ENCODE measurements at places on chromosomes 2 and 18.

DNA sequence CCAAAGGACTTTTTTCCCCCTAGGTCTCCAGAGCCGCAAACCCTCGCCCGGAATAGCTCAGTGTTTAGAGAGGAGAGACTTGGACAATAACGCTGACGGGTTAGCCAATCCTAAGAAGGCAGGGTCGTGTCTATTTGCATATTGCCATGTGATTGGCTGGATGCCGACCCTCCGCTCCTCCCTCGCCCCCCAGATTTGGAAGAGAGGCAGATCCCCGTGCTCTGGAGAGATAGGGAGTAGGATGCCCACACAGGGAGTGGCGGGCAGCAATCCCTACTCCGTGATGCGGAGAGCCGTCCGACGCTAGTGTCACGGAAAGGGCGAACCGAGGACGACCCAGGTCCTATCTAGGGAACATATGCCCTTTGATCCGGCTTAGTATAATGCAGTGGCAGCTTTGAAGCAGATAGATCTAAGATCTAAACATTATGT lies 1.4 kb downstream of the WNT6 start:
- no peak for DNase-seq

- no peak for DNase-seq
Measured at GRCh38 chr2:127535422-127535901, at the start of gene MYO7B. MYO7B (plus strand) TSS chr2:127535683; CDS start chr2:127559723, 24,040 bp downstream.

GRCh38 chr2:38026846-38027245 lies 49.1 kb downstream of the CYP1B1 start:
- DNase-seq = no peak

- no peak for DNase-seq
Measured at GRCh38 chr2:168091986-168092385, 155.4 kb downstream of the STK39 start.

GRCh38 chr2:51258301-51258700 lies 226.4 kb upstream of the NRXN1 start:
- DNase-seq = no peak

DNA sequence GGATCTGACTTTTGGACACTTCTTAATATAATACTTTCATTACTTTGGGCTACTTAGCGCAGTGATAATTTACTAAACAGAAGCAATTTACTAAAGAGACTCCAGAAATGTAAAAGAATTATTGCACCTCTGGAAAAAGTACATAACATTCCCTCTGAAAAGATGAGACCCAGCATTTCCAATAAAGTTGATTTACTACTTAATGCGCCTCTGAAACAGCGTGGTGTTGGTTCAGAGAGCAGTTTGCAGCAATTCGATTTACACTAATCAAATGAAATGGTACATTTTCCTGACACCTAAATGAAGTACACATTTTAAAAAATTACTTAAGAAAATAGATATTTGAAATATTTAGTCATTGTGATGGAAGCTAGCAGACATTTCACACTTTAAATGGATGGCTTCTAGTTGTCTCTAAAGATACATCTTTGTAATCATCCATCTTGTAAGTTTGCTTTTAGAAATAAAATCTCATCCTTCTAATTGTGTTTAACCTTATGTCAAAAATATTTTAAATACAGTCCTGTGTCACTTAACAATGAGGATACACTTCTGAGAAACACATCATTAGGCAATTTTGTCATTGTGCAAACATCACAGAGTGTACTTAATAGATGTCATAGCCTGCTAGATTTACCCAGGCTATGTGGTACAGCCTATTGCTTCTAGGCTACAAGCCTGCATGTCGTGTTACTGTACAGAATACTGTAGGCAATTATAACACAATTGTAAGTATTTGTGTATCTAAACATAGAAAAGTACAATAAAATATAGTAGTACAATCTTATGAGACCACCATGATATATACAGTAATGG lies 284.6 kb upstream of the UBE2E3 start:
- DNase-seq = no peak

- no peak for DNase-seq
Measured at GRCh38 chr2:180516232-180516631, 464.2 kb upstream of the UBE2E3 start.

- no peak for DNase-seq
Measured at GRCh38 chr2:149375801-149376361, 45.5 kb downstream of the LYPD6 start.

DNA sequence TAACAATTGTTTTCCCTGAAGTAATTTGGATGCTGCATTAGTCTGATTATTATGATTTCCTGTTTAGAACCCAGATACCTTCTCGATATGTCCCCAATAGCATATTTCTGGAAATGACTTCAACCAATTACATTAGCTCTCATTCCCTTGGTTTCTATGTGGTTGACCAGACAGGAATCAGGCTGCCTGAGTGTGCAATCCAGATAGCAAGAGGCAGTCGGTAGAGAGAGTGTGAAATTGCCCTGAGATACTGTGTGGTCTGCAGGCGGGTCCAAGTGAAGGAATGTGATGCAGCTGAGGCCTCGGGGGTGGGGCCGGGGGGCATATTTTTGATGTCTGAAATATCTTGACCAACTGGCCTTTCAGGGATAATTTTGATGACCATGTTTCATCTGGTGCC lies 143.9 kb upstream of the ITGA6 start:
- no peak for DNase-seq
